ENCODE measurements at places on chromosomes 5 and 9. TPM values are rescaled to one million over a fixed set of nuclear protein-coding genes. Genes with fewer than 3 reads are reported as not detected.
A peak's percentile ranks its signal among the peaks of the same experiment; 100 is the strongest.

GRCh38 chr9:16867576-16868311, 2.7 kb downstream of the BNC2 start:
- peak; percentile 81 for DNase-seq

GRCh38 chr5:105475401-105475800, 1912.8 kb upstream of the NUDT12 start:
- no peak for DNase-seq

- DNase-seq, result no peak
Observed at GRCh38 chr5:172768098-172768572, 2.9 kb downstream of the DUSP1 start.

DNA sequence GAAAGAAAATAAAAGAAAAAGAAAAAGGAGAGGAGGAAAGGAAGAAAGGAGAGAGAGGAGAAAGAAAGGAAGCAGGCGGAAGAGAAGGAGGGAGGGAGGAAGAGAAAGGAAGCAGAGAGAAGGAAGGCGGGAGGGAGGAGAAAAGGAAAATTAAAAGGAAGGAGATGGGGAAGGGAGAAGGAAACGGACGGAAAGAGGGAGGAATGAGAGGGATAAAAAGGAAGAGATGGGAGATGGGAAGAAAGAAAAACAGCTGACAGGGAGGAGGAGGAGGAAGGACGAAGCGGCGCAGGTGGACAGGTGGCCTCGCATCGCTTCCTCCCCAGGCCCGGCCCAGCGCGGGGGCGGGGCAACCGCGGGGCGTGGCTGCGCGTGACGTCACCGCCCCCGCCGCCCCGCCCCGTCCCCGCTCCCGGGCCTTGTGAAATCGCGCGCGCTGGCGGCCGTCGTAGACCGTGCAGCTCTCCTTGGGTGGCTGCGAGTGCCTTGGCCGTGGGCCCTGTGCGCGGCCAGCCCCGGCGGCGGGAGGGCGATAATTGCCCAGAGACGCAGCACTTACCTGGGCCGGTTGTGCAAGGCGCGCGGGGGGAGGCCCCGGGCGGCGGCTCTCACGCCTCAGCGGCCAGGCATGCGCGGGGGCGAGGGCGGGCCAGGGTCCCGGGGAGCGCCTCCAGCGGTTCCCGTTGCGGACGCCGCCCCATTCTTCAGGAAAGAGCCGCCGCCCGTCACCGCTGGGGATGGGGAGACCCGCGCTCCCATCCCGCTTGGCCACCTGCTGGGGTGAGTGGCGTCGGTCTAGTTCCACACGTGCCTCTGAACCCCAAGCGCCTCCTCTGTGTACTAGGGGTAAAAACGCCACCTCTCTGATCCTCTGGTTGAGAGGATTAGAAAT, 49.6 kb upstream of the FOXE1 start:
- DNase-seq, result peak; percentile 25

DNA sequence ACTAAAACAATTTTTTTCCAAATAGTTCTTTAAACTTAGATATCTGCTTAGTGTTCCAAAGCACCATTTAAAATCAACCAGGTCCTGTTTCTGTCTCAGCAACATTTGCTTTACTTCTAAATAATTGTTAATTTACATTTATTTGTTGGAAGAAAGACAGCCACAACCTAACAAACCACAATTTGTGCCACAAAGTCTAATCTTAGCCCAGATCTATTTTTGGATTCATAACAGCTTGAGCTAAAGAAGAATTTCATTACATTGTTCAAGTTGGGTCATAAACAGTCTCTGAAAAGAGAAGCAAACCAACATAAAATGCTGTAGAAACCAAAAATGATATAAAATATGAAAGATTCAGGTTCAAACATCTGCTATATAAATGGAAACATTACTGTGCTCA, 24.4 kb downstream of the MLLT3 start:
- peak; percentile 6 for DNase-seq

DNA sequence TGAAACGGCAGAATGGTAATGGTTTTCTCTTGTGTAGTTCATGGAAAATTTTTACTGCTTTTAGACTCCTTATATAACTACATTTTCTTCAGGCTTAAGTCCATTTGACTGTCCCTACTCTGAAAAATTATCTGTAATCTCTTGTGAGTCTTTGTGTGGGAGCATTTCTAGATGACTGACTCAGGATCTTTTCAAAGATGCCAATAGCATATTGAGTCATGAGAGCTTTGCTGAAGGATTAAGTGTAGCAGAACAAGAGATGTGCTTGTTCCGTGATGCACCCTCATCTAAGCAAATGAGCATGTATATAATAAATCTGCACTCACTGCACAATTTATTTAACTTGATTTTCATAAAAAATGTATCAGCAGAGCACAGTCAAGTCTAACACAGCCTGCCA, 298.7 kb upstream of the CDH6 start:
- DNase-seq, result peak; percentile 89

DNA sequence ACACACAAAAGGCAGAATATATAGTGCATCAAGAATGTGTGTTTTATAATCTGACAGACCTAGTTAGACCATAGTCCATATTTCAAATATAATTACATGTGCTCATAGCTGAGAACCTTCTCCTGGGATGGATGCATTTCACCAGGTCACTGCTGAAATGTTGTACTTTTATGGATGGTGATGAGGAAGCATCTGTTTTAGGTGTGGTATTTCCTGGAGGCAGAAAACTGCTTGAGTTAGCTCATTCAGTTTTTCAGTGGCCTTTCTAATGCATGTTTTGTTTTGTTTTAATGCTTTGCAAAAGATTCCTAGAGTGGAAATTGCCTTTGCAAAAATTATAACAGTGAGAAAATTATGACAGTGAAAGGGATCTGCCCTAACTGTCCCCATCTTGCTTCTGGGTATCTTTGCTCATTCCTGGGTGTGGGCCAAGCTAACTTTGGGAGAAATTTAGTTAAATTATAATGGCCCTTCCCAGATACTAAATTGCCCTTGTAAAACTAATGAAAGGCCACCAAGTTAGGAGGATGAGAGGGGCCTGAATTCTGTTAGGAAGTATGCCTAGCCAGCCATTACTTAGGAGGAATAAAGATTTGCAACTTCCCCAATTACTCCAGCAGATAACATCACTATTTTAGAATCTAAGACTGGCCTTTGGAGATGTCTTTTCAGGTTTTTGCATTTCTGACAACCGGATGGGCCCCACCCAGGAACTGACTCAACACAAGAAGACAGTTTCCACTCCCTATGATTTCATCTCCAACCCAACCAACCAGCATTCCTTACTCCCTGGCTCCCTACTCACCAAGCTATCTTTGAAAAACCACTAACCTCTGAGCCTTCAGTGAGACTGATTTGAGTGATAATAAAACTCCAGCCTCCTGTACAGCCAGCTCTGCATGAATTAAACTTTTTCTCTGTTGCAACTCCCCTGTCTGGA, 7.0 kb upstream of the IL12B start:
- peak; percentile 73 for DNase-seq

GRCh38 chr5:145245354-145245753, 589.8 kb downstream of the PRELID2 start:
- DNase-seq, result peak; percentile 11

DNA sequence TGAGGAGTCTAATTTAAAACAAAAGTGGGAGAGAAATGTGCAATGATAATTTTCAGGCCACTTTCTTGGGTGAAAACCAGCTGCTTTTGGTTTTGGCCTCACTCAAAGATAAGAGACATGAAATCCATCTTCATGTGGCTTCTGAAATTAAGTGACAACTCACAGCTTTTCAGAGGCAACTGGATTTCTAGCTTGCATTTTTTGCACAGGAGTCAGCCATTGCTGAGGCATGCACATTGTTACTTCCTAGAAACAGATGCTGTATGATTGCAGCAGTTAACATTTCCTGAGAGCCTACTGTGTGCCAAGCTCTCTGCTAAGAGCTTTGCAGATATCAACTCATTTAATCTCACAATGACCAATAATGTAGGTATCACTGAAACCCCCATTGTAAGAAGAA, 562.6 kb downstream of the NR2F1-AS1 start:
- DNase-seq, result peak; percentile 23

DNA sequence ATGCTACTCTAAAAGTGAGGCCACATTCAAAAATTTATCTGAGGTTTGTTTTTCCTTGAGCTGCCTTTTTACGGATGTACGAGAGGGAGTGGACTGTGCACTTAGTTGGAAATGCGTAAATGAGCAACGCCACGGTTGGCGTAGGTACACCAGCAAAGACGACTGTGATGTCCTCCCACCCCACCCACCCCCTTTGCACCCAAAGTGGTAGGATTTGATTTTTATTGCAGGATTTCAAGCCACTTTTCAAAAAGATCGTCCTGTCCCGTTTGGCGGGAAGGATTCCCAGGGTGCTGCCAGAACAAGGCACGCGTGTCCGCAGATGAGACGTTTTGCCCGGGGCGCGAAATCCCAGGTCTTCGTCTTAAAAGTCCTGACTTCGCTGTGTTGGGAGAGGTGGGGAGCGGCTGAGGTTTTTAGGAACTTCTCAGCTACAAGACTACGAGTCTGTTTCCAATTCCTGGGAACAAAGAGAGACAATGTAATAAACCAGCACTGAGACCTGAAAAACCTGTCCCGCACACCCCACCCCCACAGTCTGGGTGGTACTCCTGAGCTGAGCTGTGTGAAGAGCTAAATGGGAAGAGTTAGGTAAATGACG, 1.0 kb upstream of the TLE1 start:
- DNase-seq, result peak; percentile 27

- DNase-seq, result no peak
Observed at GRCh38 chr5:143730112-143730801, 81.7 kb upstream of the HMHB1 start.

Gene TIMD4
- total RNA-seq, result not detected

Gene KCNIP1
- not detected for total RNA-seq

Data from IMR-90 (cell line).